ENCODE measurements at places on chromosomes 6 and 20.

- DNase-seq, result peak; percentile 39
Measured at GRCh38 chr6:296151-297122, 4.2 kb downstream of the DUSP22 start.

- no peak for DNase-seq
Measured at GRCh38 chr6:36547646-36548400, 544 bp upstream of the STK38 start.

GRCh38 chr6:136014454-136015437, 163.2 kb downstream of the PDE7B start:
- DNase-seq, result peak; percentile 98

GRCh38 chr20:39874049-39874893, 814.8 kb downstream of the MAFB start:
- peak; percentile 96 for DNase-seq

- no peak for DNase-seq
Measured at GRCh38 chr20:57648878-57649616, 28.8 kb upstream of the ZBP1 start.

- no peak for DNase-seq
Measured at GRCh38 chr6:67736161-67736560, 898.9 kb upstream of the ADGRB3 start.

DNA sequence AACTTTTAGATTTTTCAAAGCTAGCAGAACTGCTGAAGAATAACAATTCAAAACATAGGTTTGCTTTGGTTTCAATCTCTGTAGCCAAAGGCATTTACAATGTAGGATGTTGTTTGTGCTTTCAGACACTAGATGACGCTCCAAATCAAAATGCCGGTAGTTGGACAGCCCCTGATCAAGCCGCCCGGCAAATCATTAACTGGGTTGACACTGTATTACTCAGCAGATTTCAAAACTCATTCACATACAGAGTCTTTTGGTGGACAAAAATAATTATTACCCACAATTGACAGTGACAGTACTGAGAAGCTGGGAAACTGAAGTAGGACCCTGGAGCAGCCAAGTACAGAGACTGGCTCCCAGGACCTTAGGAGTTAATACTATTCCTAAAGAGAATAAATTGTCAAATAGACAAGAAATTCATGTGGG, 21.3 kb upstream of the HFE start:
- DNase-seq, result peak; percentile 92

- DNase-seq, result peak; percentile 56
Measured at GRCh38 chr20:57089699-57090144, 176.7 kb downstream of the BMP7 start.

GRCh38 chr6:132961122-132961521, 146.8 kb downstream of the RPS12 start:
- peak; percentile 90 for DNase-seq

DNA sequence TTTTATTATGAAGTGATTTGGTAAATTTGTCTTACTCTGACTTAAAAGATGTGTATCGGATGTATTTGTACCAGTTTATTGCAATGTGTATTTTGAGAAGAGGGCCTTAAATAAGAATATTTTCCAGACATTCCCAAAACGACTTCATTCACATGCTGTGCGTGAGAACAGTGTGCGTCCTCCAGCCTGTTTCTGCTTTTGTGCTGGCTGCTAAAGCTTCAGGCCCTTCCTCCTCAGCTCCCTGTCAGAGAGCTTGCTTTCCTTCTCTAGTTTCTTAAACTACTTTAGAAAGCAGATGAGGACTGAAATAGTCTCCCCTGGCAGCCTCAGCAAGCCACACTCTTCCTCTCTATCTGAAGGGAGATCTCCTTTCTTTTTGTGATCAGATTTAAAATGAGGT, 157.8 kb downstream of the SAMD5 start:
- DNase-seq, result no peak

- no peak for DNase-seq
Measured at GRCh38 chr6:157273756-157274470, 49.4 kb downstream of the TMEM242 start.

DNA sequence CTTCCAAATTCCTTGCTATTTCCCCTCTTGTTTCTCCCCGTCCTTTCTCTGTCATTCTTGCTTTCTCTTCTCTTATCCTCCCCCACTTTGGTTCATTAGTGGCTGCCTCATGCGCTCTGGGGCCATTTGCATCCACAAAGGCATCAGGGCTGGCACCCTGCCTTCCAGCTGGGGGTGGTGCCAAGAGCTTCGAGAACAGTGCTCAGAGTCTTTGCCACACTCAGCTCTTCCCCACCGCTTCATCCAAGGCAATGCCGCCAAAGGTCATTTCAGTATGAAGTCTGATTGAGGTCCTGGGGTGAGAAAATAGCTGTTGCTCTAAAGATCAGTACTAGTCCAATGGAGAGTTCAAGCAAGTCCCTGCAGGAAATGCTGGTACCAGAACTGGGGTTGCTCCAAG, 22.7 kb downstream of the OLIG3 start:
- no peak for DNase-seq

GRCh38 chr6:67667637-67668422, 967.3 kb upstream of the ADGRB3 start:
- no peak for DNase-seq

DNA sequence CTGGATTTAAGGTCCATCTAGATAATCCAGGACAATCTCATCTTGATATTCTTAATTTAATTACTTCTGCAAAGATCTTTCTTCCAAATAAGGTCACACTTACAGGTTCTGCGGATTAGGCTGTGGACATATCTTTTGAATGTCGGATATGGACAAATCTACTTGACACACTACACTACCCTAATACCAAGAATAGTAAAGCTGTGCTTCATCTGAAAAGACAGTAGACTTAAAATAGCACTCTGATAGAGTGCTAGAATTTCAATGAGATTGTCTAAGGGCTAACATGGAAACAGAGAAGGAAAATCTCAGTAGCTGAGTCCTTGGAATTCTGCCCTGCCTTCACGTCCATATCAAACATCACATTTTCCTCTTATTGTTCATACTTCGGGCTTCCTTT, 1238.0 kb downstream of the EPHA7 start:
- DNase-seq, result no peak

- DNase-seq, result no peak
Measured at GRCh38 chr6:13846841-13847240, 32.5 kb upstream of the MCUR1 start.

- DNase-seq, result peak; percentile 97
Measured at GRCh38 chr20:32325706-32326503, 32.2 kb upstream of the ASXL1 start.

- no peak for DNase-seq
Measured at GRCh38 chr6:161951126-161951525, 677.3 kb upstream of the AGPAT4 start.

- DNase-seq, result peak; percentile 63
Measured at GRCh38 chr6:71383901-71384489, 95.4 kb downstream of the OGFRL1 start.

DNA sequence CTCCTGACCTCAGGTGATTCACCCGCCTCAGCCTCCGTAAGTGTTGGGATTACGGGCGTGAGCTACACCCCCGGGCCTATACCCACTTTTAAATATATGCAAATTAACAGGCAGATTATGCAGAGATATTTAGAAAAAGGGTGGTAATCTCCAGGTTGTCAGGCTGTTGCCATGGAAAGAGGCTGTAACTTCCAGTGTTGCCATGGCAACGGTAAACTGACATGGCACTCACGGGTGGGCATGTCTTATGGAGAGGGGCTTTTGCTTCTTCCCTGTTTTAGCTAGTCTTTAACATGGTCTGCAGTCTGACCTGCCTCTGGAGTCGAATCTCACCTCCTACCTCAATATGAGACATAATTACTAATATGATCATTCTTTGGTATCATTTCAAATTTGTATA, 44.9 kb downstream of the ZNF334 start:
- no peak for DNase-seq

GRCh38 chr6:56640374-56640773, 2.3 kb downstream of the DST start:
- no peak for DNase-seq

GRCh38 chr20:41187668-41188067, 50.3 kb downstream of the PLCG1 start:
- no peak for DNase-seq

DNA sequence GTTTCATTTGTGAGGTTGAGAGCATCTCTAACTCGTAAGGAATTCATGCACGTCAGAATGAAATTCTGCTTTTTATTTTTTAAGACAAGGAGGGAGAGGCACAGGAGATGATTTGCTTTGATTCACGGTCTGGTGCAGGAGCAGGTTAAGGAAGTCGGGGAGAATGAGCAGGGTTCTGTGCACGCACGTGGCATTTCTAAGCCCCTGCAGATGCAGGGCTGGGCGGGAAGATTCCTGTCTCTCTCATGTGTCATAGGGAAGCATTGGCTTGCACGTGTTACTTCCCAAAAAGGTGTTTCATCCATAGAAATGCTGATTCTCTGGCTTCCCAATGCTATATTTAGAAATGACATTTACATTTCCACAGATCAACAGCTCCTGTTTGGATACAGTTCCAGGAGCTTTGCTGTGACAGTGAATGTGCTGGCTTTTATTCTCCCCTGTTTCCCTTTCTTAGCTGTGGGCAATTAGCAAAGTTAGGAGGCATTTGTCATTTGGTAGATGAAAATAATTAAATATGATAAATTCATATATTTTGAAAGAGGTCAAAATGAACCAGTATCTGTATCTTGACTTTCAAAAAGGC, 119.7 kb upstream of the ZFP64 start:
- DNase-seq, result no peak

- no peak for DNase-seq
Measured at GRCh38 chr20:37697314-37697713, 3.5 kb downstream of the CTNNBL1 start.

- DNase-seq, result peak; percentile 97
Measured at GRCh38 chr20:52490711-52491430, 299.3 kb upstream of the ZFP64 start.

All from M059J (cell line).